Activated CD8-positive, alpha-beta memory T cell treated with anti-CD3 and anti-CD28 coated beads, Interleukin-2, amount 10 ng/mL, durations not matched to agents 7 days and 5 days (primary cell): ENCODE measurements at places on chromosomes 7 and 10.

DNA sequence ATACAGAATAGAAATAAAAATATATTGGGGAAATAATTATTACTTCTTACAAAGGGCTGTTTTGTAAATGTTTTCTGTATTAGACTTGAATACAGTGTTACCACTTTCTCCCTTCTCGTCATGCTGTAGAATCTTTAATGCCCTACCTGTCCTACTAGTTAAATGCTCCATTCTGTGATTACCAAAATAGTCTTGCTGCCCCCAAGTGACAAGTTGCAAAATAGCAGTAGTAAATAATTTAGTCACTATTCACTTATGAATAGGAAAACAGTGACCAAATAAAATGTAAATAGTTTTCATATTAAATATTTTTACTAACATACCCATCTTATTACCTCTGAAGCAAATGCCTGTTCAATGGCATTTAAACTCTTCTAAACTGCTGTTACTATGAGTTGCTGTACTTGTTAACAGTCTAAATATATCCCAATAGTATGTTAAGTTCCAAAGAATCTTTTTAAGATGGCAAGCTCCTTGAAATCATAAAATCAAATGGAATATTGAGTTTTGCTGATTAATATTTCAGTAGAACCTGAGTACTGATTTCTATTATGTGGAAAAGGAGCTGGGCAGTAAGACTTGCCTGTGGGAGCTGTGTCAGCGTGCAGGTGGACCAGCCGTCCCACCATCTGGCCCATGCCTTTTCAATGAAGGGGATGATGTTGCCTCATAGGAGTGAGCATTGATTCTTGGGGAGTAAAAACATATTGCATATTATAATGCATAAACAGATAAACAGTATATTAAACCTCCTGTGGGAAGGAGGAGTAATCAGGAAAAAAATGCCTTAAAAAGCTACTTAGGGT is 18.1 kb upstream of the OIT3 start:
- DNase-seq: no peak

DNA sequence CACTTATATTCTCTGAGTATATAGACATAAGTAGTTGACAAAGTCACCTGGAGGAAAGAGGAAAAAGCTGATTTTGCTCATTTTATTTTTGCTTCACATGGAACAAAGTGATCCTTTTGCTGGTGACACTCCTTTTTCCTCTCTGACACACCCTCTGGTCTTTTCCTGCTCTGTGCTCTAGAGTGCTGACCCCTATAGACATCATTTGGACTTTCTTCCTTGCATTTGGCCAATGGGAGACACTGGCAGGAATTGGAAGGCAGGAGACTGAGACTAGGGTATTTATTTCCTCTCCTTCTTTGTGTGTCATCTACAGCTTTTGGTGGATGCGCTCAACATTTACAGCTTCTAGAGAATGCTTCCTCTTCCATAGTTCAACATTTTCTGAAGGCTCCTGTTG is 1078.1 kb downstream of the SORCS1 start:
- no peak for DNase-seq

DNA sequence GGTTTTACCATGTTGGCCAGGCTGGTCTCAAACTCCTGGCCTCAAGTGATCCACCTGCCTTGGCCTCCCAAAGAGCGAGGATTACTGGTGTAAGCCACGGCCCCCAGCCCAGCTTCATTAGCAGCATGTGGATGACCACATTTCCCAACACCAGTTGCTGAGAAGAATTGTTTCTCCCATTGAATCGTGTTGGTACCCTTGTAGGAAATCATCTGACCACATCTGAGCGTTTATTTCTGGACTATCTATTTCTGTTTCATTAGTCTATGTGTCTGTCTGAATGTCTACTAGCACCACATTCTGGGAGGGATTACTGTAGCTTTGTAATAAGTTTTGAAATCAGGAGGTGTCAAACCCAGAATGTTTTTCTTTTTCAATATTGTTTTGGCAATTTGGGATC is 89.6 kb downstream of the LCOR start:
- DNase-seq: no peak

- DNase-seq: no peak
Observed at GRCh38 chr7:55081068-55081467, 62.3 kb downstream of the EGFR start.

DNA sequence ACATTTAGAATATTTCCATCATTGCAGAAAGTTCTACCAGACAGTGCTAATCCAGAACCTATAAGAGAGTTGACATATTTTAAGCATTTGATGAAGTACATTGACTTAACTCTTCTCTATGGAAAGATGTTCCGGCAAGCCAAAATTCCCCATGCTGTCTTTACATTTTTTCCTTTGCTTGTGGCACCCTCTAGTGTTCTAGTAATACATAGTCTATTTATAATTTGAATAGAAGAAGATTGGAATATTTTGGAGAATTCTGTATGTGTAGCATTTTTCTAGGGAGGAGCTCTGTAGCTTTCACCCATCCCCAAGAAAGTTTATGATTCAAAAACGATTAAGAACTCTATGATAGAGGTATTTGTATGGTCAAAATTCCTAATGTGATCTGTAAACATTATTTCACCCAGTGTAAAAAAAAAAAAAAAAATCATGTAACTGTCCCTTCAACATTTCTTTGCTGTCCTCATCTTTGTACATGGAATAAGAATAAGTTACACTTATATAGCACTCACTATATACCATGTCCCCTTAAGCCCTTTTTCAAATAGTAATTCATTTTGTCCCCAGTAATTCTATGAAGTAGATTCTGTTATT is 33.2 kb downstream of the NRF1 start:
- DNase-seq: no peak

DNA sequence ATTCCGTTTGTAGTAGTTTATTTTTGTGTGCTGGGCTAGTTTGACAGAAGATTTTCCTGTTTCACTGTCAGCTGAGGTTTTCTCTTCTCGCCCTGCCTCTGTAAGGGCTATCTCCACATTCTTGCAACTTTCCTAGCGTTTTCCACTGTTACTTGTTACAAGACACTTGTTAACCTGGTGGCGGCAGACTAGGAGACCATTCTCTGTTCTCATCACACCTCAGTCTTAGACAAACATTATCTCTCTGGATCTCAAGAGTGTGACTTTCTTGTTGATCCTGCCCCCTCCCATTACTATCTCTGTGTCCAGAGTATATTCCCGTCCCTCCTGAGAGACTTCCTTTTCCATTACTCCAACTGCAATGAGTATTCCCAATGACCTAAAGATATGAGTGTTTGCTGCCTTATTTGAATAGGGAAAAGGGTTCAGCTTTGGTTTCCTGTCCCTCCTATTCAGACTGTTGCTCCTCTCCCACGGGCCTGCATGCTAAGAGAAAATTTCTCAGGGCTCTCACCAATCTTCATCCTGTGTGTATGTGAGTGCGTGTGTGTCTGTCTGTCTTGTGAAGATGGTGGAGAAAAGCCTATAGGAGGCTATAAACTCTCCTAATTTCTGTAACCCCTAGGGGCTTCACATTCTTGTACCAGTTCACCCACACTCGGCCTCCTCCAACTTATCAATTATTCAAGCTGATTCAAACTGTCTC is 722.4 kb upstream of the POT1 start:
- DNase-seq: no peak
